Stimulated activated CD4-positive, alpha-beta T cell treated with anti-CD3 and anti-CD28 coated beads, Interleukin-15, amount 100 ng/mL, for 24 hours (primary cell): ENCODE measurements at places on chromosomes 7 and 10.

DNA sequence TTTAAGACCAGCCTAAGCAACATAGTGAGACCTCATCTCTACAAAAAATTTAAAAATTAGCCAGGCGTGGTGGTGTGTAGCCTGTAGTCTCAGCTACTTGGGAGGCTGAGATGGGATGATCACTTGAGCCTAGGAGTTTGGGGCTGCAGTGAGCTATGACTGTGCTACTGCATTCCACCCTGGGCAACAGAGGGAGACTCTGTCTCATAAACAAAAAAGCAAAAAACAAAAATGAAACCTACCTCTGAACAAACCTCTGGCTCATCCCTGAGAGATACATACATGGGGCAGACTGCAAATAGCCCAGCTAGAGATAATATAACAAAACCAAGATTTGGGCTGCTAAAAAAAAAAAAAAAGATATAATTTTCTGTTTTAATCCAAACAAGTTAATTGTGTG is 19.5 kb downstream of the C10orf67 start:
- DNase-seq: no peak

GRCh38 chr10:130817046-130817624 is 494.4 kb downstream of the TCERG1L start:
- no peak for DNase-seq

GRCh38 chr7:23930312-23930711 is 220.3 kb downstream of the STK31 start:
- no peak for DNase-seq

- DNase-seq: no peak
These were observed 422.8 kb downstream of the GLRX3 start for GRCh38 chr10:130558746-130559546.

GRCh38 chr7:105461518-105461917 is 60.6 kb downstream of the PUS7 start:
- DNase-seq: no peak

DNA sequence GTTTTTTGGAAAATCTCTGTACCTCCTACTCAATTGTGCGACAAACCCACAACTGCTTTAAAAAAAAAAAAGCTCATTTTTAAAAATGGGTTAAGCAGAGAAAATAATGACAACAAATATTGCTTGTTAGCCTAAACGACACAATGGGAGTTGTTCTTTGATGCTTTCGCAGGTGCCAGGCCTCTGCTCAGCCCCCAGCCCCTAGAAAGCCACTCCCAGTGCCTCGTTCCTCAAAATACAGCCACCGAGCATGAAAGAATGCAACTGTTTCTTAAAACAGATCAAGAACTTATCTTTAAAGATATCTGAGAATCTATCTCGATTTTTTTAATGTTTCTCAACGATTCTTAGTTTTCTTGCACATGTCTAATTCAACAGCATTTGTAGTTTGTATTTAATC is 85.2 kb upstream of the PFKP start:
- no peak for DNase-seq

- peak; percentile 24 for DNase-seq
These were observed 18.4 kb upstream of the SORCS3 start for GRCh38 chr10:104622598-104623209.

- no peak for DNase-seq
These were observed 102.6 kb downstream of the PLXDC2 start for GRCh38 chr10:19918794-19919193.

- no peak for DNase-seq
These were observed 80.0 kb upstream of the FEZF1 start for GRCh38 chr7:122384528-122384927.

- DNase-seq: no peak
These were observed 90.7 kb downstream of the GNAI1 start for GRCh38 chr7:80225361-80225760.

- DNase-seq: no peak
These were observed 23.1 kb upstream of the BMPER start for GRCh38 chr7:33882040-33882837.

DNA sequence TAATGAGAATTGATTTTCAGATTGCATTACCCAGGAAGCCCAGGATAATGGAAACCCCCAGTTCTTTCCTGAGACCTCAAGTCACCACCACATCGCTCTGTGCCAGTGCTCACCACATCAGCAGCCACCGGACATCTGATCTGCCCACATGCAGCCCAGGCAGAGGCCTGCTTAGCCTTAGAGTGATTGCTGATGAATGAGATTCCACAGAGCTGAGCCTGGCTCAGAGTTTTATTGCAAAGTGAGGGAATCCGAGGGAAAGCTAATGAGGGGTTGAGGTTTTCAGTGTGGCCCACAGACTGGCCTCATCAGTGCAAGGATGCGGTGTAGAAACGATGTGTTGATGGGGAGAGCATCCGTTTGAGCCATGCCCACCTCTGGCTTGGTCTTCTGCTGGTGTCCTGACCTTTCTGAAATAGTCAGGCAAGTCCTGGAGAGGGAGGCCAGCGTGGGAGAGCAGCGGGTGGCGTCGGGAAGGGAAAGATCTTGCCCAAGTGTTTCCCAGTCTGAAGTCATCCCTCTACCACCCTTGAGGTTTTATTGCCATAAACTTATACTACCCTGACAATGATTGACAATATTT is 120.3 kb downstream of the ITIH5 start:
- DNase-seq: no peak

DNA sequence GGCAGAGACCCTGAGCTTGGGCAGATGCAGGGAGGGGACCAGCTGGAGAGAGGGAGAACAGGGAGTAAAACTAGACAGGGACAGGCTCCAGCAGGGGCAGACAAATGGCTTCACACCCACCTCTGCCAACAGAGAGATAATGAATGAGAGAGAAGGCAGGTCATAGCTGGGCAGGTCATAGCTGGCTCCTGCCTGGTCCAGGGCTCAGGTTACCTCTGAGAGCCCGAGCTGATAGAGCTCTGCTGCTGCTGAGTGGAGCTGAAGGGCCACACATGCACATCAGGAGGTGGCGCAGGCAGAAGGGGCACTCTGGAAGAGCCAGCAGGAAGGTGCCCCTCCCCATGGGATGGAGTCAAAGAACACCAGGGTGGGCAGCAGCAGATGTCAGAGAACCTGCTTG is 154.2 kb downstream of the GFRA1 start:
- DNase-seq: no peak

- no peak for DNase-seq
These were observed 971 bp downstream of the AEBP1 start for GRCh38 chr7:44104860-44105771.

DNA sequence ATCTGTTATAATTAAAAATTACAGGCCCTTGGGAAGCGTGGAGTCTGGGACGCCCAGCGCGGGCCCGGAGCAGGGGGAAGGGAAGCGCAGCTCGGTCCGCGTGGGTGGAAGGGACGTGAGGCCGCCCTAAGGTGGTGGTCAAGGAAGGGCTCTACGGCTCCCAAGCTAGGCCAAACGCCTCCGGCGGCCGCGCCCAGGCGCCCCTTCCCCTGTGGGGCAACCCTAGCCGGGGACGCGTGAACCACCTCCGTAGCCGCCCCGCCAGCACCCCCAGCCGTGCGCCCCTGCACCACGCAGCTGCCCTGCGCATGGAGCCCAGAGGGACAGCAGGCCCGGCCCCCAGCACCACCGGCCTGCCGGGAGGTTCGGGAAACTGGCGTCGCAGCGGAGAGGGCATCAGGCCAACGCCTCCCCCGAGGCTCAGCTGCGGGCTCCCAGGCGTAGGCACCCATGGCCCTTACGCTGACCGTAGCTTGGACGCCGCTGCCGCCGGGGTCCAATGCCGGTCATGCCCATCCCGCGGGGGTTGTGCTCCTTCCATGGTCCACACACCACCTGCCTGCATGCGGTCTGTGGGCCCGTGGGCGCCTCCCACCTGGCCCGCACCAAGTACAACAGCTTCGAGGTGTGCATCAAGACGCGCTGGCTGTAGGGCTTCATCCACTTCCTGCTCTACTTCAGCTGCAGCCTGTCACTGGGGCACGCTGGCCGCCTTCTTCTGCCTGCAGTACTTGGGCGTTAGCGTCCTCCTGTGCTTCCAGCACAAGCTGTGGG is 166.7 kb downstream of the SEPTIN7 start:
- no peak for DNase-seq

GRCh38 chr7:156217803-156218202 is 405.5 kb upstream of the SHH start:
- no peak for DNase-seq

DNA sequence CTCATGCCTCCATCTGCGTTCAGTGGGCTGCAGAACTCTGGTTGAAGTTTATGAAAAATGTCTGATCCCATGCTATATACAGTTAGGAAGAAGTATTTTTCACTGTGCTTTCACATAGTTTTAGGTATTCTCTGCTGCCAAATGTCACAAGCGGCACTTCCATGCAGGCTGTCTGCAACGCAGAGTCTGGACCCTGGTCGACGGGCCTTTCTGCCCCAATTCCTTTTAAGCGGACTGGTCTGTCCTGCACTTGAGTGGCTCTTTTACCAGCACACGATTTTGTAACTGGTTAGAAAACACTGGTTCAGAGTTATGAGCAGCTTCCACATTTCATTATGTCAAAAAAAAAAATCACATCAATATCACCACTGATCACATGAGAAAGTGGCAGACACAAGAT is 143.0 kb downstream of the DIP2C start:
- no peak for DNase-seq

GRCh38 chr7:74443543-74444247 is 10.0 kb upstream of the GTF2IRD1 start:
- DNase-seq: no peak

- DNase-seq: peak; percentile 52
These were observed 227.4 kb downstream of the GRID1 start for GRCh38 chr10:86139066-86139657.

DNA sequence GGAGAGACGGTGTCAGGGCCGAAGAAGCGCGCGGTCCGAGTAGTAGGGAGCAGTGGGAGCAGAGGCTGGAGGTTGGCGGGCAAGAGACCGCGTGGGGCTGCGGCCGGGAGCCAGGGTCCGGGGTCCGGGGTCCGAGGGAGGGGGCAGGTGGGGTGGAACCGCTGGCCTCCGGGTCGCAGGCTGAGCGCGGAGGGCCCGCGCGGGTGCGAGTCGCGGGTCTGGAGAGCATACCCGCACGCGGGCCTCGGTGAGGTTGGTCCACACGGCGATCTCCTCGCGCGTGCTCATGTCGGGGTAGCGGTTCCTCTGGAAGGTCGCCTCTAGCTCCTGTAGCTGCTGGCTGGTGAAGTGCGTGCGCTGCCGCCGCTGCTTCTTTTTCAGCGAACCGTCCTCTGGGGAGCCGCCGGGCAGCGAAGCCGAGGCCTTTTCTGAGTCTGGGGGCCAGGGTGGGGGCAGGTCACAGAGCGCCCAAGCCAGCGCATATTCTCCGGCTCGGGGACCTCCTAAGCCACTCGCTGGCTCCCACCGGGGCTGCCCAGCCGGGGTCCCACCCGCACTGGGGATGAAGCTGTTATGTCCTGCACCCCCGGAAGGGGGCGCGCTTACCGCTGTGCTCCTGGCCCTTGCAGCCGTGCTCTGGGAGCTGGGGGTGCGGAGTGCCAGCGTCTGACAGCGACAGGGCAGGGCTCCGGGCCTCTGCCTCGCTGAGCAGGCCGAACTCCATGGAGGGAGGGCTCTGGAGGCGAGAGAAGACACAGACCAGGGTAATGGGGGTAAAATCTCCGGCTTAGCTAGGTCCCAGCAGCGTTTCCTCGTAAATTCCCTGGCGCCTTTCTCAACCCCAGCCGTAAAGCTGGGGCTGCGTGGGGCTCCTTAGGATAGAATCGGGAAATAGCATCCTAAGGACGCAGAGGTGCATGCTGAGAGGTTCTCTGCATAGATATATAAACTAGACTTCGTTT is 5.5 kb downstream of the ELOVL3 start:
- DNase-seq: peak; percentile 84

GRCh38 chr7:14855033-14855794 is 47.3 kb downstream of the DGKB start:
- no peak for DNase-seq

DNA sequence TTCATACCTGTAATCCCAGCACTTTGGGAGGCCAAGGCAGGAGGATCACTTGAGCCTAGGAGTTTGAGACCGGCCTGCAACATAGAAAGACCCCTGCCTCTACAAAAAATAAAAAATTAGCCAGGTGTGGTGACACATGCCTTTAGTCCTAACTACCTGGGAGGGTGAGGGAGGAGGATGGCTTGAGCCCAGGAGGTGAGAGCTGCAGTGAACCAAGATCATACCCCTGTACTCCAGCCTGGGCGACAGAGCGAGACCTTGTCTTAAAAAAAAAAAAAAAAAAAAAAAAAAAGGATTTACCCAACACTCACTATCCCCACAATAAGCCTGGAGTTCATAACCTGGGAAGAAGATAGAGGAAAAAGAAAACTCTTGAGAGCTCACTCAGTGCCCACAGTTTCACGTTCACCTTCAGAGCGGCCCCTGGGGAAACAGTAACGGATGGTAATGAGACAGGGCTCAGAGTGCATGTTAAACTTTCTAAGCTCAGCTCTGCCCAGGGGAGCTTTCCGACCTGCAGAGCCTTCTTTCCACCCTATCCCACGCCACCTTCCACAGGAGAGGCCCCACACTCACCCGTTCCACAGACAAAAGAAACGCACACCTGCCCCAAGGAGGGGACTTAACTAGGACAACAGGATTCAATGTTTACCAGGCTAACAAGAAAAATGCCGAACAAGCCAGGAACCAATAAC is 259.8 kb upstream of the KLF14 start:
- no peak for DNase-seq

DNA sequence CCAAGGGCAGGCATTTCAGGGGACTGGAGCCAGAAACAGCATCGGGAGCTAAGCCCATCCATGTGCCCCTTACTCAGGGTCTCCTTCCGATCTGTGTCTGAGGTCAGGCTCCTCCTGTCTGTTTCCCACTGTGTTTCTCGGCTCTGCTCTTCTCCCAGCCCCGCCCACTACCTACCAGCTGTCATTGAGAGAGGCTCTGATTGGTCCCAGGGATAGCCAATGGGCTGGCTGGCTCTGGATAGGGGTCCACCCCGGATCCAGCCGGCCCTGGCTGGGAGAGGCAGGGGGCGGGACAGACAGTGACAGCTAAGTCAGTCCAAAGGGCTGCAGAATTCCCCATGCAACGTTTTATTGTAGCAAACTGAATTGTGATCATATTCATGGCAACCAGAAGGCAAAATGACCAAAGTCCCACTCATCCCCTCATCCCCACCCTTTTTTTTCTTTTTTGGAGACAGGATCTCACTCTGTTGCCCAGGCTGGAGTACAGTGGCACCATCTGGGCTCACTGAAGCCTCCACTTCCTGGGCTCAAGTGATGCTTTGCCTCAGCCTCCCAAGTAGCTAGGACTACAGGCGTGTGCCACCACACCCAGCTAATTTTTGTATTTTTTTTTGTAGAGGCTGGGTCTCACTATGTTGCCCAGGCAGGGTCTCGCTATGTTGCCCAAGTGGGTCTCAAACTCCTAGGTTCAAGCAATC is 76.3 kb downstream of the CLIP2 start:
- no peak for DNase-seq
